ENCODE measurements at places on chromosomes 2 and 18. TPM values are rescaled to one million over a fixed set of nuclear protein-coding genes. Genes with fewer than 3 reads are reported as not detected.

DNA sequence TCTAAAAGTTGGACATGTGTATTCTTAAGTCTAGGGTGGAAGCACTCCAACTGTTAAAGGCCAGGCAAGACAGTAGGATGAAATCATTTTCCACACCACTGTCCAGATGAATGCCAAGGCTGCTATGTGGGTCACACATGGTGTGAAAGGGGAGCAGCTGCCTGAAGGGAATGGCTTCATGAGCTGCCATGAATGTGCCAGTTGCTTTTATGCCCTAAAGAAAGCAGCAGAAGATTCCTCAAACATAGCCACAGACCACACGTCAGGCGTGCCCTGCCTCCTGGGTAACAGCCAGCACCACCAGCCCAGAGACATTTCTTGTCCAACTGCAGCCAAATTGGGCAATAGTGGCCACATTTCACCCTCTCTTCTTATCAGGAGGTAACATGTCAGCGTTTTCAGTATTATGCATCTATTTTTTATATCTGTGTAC lies 130.2 kb downstream of the MTCL1 start:
- H3K36me3 ChIP-seq, result no peaks in the 10 kb centered on the region
- H3K27me3 ChIP-seq, result peaks cover 1% of the 10 kb centered on the region
- no peak for DNase-seq
- no peak overlapping the region for H3K4me3 ChIP-seq
- no peak overlapping the region for H3K27ac ChIP-seq

DNA sequence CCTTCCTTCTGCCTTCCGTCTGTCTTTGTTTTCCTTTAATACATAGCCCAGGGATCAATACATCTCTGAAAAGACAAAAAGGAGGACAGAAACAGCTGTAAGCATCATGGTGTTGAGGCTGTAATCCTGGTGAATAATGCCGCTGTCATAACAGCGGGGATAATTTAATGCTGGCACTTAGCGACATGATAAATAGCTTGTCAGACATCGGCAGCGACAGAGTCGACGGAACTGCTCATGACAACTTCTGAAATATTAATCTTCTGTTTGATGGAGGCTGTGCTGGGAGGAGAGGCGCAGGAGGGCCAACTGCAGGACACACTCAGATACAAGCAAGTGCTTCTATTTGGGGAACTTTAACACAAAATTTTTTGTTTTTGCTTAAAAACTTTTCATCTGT lies 602.2 kb downstream of the GALR1 start:
- no peak overlapping the region for H3K27ac ChIP-seq
- H3K4me3 ChIP-seq, result no peak overlapping the region
- H3K27me3 ChIP-seq, result no peaks in the 10 kb centered on the region

DNA sequence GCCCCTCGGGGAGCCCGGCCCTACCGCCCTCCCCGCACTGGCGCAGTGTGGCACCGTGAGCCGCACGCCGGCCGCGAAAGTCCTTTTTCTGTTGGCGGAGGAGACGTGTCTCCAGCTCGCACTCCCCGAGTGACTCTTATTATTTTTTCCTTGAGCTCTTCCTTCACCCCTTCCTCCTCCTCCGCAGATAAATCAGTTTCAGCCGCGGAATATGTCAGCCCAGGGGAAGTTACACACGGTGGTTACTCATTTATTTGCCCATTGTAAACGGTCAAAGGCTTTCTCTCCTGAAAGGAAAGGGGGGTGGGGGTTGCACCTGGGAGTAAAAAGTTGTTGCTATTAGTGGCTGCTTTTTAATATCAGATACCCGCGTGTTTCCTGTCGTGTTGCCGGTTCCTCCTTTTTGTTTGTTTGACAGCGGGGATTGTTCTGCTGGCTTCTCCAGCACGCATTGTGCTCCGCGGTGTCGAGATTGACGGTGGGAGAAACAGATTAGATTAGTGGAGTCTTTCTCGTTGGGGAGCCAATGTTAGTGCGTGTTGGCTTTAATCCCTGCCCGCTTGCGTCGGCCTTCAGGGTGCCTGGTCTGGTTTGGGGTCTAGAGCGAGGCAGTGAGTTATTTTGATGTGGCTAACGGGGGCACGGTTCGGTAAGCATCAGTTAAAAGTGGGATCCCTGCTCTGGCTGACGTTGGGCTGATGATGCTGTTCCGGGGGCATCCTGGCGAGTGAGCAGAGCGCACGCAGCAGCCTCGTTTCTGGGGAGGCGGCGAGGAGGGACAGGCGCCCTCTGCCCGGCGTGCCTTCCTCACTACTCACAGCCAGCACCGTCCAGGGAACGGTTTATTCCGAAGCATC lies 1.6 kb downstream of the CRIM1 start:
- H3K27me3 ChIP-seq, result peaks cover 62% of the 10 kb centered on the region
- peaks cover 31% of the 10 kb centered on the region for H3K4me1 ChIP-seq
- H3K36me3 ChIP-seq, result no peaks in the 10 kb centered on the region

- no peak overlapping the region for H3K27ac ChIP-seq
- DNase-seq, result no peak
- H3K27me3 ChIP-seq, result peaks cover 2% of the 10 kb centered on the region
- peaks cover 1% of the 10 kb centered on the region for H3K36me3 ChIP-seq
- H3K4me3 ChIP-seq, result no peak overlapping the region
- H3K4me1 ChIP-seq, result no peaks in the 10 kb centered on the region
Observed at GRCh38 chr2:96105152-96105915, 11.0 kb downstream of the ADRA2B start.

GRCh38 chr18:42931491-42931890 lies 184.0 kb downstream of the RIT2 start:
- H3K27me3 ChIP-seq, result no peaks in the 10 kb centered on the region
- no peaks in the 10 kb centered on the region for H3K4me1 ChIP-seq
- H3K27ac ChIP-seq, result no peak overlapping the region
- DNase-seq, result no peak

DNA sequence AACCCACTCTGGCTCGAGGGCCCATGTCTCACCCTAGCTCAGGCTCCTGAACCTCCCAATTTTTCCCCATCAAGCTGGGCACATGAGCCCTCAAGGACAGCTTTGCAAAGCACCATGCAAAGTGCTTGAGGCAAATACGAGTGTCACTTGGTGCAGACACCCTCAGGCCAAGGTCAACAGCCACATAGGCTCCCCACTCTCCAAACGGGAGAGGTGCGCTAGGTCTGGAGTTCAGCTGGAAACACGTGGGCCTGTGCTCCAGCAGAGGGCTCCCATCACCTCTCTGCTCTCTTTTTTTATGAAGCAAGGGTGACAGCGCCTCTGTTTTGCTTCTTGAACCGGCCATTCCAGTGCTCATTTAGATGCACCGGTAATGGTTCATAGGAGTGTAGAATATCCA lies 11.9 kb upstream of the ARHGAP25 start:
- DNase-seq, result peak; percentile 62
- no peak overlapping the region for H3K27ac ChIP-seq
- no peaks in the 10 kb centered on the region for H3K27me3 ChIP-seq
- no peaks in the 10 kb centered on the region for H3K36me3 ChIP-seq
- no peak overlapping the region for H3K4me3 ChIP-seq
- peaks cover 86% of the 10 kb centered on the region for H3K4me1 ChIP-seq

DNA sequence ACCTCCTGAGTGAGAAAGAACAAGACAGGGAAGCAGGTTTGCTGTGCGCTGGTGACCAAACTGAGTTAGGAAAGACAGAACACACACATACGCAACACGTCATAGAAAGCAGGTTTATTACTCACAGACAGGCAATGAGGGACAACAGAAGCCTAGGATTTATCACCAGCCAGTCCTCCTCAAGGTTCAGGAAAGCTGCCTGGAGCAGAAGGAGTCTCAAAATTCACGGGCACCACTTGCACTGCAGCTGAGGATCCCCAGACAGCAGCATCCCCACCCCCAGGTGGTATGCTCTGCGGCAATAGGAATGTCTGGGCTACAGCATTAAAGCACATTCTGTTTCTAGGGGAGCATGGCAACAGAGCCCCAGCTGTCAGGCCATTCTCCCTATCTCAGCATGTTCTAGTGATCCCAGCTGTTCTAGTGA lies 284.4 kb upstream of the RGPD4 start:
- no peaks in the 10 kb centered on the region for H3K36me3 ChIP-seq
- no peak for DNase-seq
- H3K4me1 ChIP-seq, result no peaks in the 10 kb centered on the region

- H3K4me3 ChIP-seq, result no peak overlapping the region
- peaks cover 39% of the 10 kb centered on the region for H3K27me3 ChIP-seq
- no peaks in the 10 kb centered on the region for H3K36me3 ChIP-seq
- DNase-seq, result peak; percentile 54
Observed at GRCh38 chr18:58762781-58763171, 91.5 kb downstream of the MALT1 start.

GRCh38 chr2:105959357-105959756 lies 214.6 kb downstream of the NCK2 start:
- no peaks in the 10 kb centered on the region for H3K36me3 ChIP-seq
- DNase-seq, result no peak
- no peak overlapping the region for H3K4me3 ChIP-seq
- peaks cover 6% of the 10 kb centered on the region for H3K4me1 ChIP-seq
- H3K27ac ChIP-seq, result no peak overlapping the region

- DNase-seq, result no peak
- H3K4me3 ChIP-seq, result no peak overlapping the region
- H3K4me1 ChIP-seq, result no peaks in the 10 kb centered on the region
- no peaks in the 10 kb centered on the region for H3K27me3 ChIP-seq
- H3K36me3 ChIP-seq, result no peaks in the 10 kb centered on the region
Observed at GRCh38 chr2:203471323-203471722, 63.8 kb downstream of the RAPH1 start.

- H3K4me1 ChIP-seq, result no peaks in the 10 kb centered on the region
- no peak overlapping the region for H3K4me3 ChIP-seq
Observed at GRCh38 chr18:12159446-12159845, 65.8 kb downstream of the ANKRD62 start.

GRCh38 chr2:151928380-151928779 lies 100.2 kb upstream of the ARL5A start:
- H3K4me3 ChIP-seq, result no peak overlapping the region
- no peaks in the 10 kb centered on the region for H3K4me1 ChIP-seq
- H3K27ac ChIP-seq, result no peak overlapping the region
- DNase-seq, result no peak
- H3K27me3 ChIP-seq, result peaks cover 13% of the 10 kb centered on the region

DNA sequence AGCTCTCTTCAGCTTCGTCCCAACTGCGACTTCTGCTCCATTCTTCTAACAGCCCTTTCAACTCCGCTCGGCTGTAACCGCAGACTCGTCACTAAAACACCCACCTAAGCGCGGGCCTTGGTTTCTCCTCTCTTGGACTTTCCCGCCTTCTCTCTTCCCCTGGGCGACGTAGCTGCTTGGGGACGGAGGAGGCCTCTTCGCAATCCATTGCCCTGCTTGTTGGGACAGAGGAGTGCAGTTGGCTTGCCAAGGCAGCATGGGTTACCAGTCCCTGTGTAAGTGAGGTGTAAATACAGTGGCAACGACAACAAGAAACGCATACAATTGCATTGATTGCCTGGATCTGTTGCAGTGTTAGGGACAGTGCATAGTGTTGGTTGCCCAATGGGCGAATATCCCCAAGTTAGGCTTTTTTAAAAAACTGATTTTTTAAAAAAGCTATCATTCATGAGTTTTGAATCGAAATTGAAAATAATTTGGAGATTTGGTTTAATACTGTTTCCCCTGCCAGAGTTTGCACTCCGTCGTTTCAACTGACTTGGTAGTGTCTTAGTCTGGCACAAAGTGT lies 484 bp upstream of the DARS1 start:
- peak overlapping the region; percentile 100 for H3K27ac ChIP-seq
- H3K4me1 ChIP-seq, result peaks cover 43% of the 10 kb centered on the region
- H3K36me3 ChIP-seq, result peaks cover 52% of the 10 kb centered on the region
- no peak for DNase-seq
- H3K27me3 ChIP-seq, result no peaks in the 10 kb centered on the region
- peak overlapping the region; percentile 93 for H3K4me3 ChIP-seq

DNA sequence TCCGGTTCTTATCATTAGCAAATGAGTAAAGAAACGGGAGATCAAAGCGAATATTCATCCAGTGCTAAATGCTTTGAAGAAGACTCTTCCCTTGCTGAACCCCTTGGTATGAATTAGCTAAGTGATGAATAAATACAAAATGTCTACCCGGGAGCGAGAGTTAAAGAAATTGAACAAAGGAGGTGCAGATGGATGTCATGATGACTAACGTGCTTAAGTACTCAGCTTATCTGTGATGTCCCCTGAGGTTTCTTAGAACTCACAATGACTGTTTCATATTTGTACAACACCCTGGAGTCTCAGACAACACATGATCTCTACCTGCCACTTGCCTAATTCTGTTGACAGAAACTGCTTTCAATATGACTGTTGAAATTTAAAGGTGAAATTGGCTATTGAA lies 148.5 kb downstream of the TMEM200C start:
- no peaks in the 10 kb centered on the region for H3K4me1 ChIP-seq
- H3K4me3 ChIP-seq, result no peak overlapping the region
- H3K27me3 ChIP-seq, result no peaks in the 10 kb centered on the region
- no peaks in the 10 kb centered on the region for H3K36me3 ChIP-seq

DNA sequence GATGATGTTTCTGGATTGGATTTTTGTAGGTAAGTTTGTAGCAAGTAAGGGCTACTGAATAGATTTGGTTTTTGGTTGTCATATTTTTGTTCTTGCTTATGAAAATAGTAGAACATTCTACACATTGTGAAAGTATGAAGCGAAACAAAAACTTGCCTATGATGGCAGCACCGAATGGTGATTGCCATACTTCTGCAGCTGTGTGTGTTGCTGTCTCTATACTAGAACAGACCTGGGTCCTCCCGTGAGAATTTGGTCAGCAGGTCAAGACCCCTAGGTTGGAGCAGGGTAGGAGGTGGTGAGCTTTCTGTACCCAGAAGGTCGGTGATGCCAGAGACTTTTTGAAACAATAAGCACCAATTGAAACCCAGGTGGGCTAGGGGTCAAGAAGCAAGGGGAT lies 322.6 kb downstream of the PRKCE start:
- no peak overlapping the region for H3K27ac ChIP-seq
- no peaks in the 10 kb centered on the region for H3K36me3 ChIP-seq

DNA sequence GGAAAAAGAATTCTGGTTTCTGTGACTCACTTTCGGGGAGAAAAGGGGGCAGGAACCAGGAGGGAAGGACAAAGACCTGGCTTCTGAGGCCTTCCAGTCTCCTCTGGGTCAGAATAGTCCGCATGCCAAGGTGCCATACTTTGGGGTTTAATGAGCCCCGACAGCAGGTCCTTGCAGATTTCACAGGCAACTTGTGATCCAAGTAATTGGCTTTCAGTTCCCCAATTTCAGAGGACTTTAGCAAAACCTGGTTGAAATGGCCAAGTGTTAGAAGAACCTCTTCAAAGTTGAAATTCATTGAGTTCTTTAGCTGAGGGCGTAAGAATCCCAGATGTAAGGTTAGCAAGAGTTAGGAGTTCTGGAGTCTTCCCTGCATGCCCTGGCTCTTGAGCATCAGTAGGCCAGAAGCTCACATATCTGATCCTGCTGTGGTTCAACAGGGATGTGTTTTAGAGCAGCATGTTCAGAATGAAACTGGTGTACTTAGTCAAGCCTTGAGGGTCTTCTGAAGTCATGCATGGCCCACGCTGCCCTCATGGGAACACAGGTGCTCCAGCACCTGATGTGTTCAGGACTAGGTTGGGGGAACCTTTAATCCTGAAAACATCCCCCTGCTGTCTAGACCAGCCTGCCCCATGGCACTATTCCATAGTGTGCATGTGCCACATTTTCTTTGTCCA lies 143.0 kb downstream of the NUP35 start:
- no peak overlapping the region for H3K27ac ChIP-seq
- H3K27me3 ChIP-seq, result no peaks in the 10 kb centered on the region
- H3K4me1 ChIP-seq, result no peaks in the 10 kb centered on the region

Gene FAM237A
- total RNA-seq, result not detected

Gene ITGB6
- not detected for total RNA-seq

Gene IDH1
- total RNA-seq, result 26.0 TPM

Gene CLEC4F
- total RNA-seq, result not detected

Gene CSRNP3
- total RNA-seq, result not detected

Gene AGXT
- not detected for total RNA-seq

Gene TUBB8B
- not detected for total RNA-seq

Gene COLEC12
- total RNA-seq, result not detected

Gene RGPD4
- total RNA-seq, result not detected

Gene HYCC2
- 24.4 TPM for total RNA-seq
